ENCODE measurements at places on chromosomes 7 and 10. TPM values are rescaled to one million over a fixed set of nuclear protein-coding genes. Genes with fewer than 3 reads are reported as not detected.
A peak's percentile ranks its signal among the peaks of the same experiment; 100 is the strongest.

DNA sequence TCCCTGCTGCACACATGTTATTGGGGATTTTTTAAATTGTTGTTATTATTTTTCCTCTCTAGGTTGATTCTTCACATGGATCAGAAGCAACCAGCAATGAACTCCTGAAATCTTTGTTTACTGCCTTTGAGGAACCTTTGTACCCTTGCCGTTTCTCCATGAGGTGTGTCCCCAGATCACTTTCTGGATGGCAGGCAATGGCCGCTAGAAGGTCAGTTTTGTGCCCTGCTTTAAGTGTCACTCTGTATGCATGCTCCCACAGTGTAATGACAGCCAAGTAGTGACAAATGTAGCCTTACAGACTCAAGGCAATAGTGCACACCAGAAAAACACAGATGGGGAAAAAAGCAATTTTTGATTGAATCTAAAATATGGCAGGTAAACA, 47.7 kb upstream of the NRP1 start:
- no peak for DNase-seq

DNA sequence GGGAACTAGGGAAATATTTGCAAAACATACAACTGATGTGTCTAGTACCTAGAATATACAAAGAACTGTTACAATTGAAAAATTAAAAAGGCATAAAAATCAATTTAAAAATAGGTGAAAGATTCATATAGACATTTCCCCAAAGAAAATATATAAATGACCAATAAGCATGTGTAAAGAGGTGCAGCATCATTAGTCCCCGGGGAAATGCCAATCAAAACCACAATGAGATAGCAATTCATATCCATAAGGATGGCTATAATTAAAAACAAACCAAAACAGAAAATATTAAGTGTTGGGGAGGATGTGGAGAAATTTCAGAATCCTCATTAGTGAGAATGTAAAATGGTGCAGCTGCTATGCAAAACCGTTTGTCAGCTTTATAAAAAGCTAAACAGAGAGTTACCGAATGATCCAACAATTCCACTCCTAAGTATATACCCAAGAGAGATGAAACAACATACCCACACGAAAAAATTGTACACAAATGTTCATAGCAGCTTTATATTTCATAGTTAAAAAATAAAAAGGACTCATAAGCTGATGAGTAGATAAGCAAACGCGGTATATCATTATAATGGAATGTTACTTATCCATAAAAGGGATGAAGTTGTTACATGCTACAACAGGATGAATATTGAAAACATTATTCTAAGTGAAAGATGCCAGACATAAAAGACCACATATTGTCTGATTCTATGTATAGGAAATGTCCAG, 210.1 kb upstream of the INHBA start:
- DNase-seq: no peak

DNA sequence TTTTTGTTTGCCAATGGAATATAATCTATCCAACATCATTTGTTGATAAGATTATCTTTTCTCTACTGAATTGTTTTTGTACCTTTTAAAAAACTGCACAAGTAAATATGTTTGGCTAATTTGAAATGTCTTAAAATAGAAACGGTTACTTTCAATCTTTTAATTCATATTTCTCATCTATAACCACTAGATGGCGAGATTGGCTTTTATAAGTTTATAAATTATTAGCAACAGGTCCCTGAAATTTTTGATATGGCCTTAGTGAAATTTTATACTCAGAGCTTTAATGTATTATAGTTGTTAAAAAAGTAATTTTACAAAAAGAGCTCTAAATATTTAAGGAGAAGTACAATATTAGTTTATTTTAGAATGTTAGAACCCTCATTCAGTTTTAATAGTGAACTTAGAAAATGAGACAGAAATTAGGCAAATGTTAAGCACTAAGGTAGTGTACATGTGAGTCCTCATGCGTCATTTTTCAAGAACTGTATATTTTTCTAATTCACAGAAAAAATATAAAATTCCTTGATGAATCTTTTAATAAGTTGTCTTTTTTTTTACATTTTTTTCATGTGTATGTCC, 592.5 kb downstream of the ARL4A start:
- DNase-seq: peak; percentile 21

DNA sequence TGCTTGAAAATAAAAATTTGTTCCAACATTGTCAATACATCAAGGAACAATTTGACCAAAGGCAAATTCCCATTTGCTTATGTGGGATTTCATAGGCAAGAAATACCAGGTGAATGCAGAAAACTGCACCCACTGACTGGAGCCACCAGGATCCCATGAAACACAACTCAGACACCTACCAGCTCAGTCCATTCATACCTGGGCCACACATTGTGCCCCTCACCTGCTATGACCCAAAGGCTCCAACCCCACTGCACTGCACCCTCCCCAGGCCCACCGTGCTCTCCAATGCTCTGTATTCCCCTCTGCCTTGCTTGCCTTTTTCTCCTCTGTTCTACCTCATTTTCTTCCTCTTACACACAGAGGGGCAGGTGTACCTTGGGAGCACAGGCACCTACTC, 5.3 kb downstream of the NCAPG2 start:
- DNase-seq: no peak

- DNase-seq: no peak
Measured at GRCh38 chr10:115084277-115084850, 8.8 kb upstream of the ATRNL1 start.

GRCh38 chr10:71210542-71210871, 1.9 kb upstream of the UNC5B start:
- DNase-seq: no peak

GRCh38 chr10:89341649-89342048, 13.9 kb downstream of the IFIT3 start:
- DNase-seq: no peak

GRCh38 chr10:98377001-98377400, 38.0 kb downstream of the PYROXD2 start:
- DNase-seq: no peak

DNA sequence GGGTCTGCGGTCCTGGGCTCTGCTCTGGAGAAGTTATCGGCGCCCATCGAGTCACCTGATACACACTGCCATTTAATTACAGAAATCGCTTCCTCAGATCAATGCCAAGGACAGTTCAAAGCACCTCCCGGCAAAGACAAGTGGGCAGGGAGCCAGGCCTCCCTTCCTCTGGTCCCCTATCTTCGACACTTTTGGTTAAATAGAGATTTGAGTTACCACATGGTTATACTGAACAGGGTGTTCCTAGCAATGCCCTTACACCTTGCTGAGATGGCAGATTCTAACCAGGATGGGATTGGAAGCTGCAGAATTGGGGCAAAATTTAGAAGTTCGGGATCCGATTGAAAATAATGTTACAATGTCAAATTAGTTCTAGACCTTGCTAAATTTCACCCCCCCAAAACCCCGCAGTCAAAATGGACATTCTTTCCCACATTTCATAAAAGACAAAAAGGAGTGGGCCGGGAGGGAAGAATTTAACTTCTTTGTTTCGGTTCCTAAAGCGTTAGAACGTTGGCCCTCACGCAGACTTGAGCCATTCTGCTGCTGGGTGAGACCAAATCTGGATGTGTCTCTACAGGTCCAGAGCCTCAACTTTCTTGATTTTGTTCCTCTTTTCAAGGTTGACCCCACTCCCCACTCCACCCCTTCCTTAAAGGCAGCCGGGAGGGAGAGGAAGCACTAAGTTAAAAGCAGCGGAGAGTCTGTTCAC, 2.2 kb upstream of the DLX5 start:
- DNase-seq: no peak

- DNase-seq: no peak
Measured at GRCh38 chr10:111830359-111830758, 353.2 kb downstream of the GPAM start.

DNA sequence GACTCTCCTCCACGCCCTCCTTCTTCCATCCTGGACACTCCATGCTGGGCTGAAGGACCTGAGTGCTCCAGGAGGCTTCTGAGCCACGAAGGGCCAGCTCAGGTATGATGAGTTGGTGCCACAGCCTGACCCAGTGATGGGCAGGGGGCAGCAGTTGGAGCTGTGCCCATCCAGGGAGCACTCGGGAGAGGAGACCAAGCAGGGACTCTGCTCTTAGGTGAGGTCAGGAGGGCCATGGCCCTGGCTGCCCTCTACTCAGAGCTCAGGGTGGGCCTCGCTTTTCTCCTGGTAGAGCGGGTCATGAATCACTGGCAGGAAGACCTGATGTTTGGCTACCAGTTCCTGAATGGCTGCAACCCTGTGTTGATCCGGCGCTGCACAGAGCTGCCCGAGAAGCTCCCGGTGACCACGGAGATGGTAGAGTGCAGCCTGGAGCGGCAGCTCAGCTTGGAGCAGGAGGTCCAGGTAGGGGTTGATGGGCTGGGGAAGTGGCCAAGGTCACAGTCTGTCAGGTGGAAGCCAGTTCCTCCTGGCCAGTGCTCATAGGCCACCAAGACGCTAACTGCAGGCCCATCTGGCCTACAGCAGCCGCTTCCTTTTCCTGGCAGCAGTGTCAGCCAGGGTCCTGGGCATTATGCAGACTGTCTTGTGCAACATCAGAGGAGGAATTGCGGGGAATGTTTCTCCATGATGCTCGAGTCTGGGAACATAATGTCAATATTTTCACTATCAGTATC, 50.8 kb downstream of the ALOX5 start:
- no peak for DNase-seq

GRCh38 chr7:143435266-143435665, 8.0 kb upstream of the TAS2R60 start:
- no peak for DNase-seq

- DNase-seq: no peak
Measured at GRCh38 chr7:29041991-29042390, 83.9 kb upstream of the TRIL start.

- DNase-seq: no peak
Measured at GRCh38 chr7:143374561-143374960, 6.6 kb upstream of the ZYX start.

GRCh38 chr7:137953043-137953664, 48.7 kb downstream of the CREB3L2 start:
- DNase-seq: peak; percentile 38

- DNase-seq: no peak
Measured at GRCh38 chr10:110864662-110865140, 7.0 kb upstream of the PDCD4 start.

DNA sequence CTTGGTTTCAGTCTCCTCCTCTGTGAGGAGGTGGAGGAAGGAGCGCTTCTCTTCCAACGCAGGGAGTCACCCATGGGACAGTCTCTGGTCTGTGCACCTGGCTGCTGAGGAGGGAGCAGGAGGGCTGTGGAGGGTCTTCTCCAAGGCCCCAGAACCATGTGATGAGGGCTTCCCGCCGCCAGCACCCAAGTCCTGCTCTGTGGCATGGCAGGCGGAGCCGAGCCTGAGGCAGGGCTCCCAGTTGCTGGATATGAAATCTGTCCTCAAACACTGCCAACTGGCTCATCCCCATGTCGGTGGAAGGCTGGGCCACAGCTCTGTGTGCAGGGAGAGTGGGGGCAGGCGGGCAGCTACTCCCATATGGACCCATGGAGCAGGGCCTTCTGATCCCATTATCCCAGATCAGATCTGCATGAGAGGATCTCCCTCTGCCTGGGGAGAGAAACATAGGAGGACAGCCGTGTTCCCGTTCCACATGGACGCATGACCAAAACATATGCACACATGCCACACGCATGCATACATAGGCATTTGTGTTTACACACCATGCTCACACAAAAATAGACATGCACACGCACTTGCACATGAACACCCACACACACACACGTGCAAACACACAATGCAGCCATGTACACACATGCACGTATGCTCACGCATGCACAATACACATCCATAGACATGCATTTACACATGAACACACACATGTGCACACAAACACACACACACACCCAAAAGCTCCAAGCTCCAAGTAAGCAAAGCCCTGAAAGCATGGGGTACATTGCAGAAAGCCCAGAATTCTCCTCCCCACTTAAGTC, 38.8 kb upstream of the EN2 start:
- no peak for DNase-seq

- DNase-seq: no peak
Measured at GRCh38 chr7:1532456-1533254, 2.2 kb downstream of the MAFK start.

DNA sequence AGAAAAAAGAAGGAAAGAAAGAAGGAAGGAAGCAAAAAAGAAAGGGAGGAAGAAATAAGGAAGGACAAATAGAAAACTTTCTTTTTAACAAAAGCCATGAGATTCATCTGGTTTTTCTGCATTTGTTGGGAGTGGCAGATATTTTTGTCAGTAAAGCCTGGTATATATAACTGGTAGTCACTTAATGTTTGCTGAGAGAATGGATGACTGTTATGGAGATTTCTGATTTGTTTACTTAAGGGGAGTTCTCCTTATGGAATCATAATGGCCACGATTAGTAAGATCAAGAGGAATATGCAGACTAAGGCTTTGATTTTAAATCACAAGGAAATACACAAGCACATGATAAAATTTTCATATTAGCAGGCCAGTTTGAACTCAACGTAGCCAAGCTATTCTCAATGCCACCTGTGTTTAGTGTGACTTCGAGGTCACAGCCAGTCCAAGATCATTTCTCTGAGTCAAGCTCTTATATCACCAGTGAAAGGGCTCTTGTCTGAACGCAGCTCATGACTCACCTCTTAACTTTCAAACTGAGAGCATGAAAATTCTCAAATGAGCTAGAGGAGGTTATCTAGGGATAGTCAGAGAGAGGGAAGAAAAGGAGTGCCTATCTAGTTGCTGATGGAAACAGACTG, 445.1 kb upstream of the ZMIZ1 start:
- no peak for DNase-seq

LDB3 gene
- polyA plus RNA-seq: 1.2 TPM

SLC18A3 gene
- not detected for polyA plus RNA-seq

SH3PXD2A gene
- 32.3 TPM for polyA plus RNA-seq

GIMAP2 gene
- polyA plus RNA-seq: 6.4 TPM

FZD8 gene
- 16.9 TPM for polyA plus RNA-seq

CUZD1 gene
- 1.7 TPM for polyA plus RNA-seq

IGF2BP3 gene
- 66.8 TPM for polyA plus RNA-seq

GLI3 gene
- polyA plus RNA-seq: 15.1 TPM

XRCC2 gene
- polyA plus RNA-seq: 10.2 TPM

SLC13A1 gene
- polyA plus RNA-seq: 26.2 TPM

C10orf62 gene
- polyA plus RNA-seq: 0.27 TPM
